B cell (primary cell): ENCODE measurements at places on chromosomes 1 and 21.

GRCh38 chr1:111747282-111747734 lies 8.1 kb upstream of the INKA2 start:
- DNase-seq, result peak; percentile 70

- no peak for DNase-seq
Observed at GRCh38 chr1:12014141-12014991, 4.9 kb upstream of the MIIP start.

- peak; percentile 32 for DNase-seq
Observed at GRCh38 chr1:180213401-180214170, 16.5 kb upstream of the LHX4 start.

- DNase-seq, result no peak
Observed at GRCh38 chr1:116826818-116827606, 72.8 kb downstream of the CD2 start.

- DNase-seq, result peak; percentile 26
Observed at GRCh38 chr21:37862536-37862935, 53.7 kb downstream of the KCNJ6 start.

DNA sequence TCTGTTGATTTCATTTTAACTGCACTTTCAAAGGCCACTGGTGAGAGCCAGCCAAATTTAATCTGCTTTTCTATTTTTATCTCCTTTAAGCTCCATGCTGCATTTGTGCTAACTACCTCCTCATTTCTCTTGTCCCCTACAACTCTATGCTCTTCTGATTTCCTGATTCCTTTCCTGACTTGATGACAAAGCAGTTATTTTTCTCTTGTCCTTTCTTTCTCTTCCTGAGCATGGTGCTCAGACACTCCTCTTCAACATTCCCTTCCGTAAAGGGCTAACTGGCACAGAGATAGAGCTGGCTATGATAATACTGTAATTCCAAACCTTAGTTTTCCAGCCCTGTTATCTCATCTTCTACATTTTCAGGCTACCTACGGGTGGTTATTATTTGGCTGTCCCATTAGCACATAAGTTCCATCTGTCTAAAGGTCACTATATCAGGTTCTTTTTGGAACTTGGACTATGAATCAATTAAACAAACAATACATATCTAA lies 6.8 kb upstream of the BCAS2 start:
- DNase-seq, result no peak

- no peak for DNase-seq
Observed at GRCh38 chr21:32543975-32544374, 41.3 kb downstream of the TCP10L start.

DNA sequence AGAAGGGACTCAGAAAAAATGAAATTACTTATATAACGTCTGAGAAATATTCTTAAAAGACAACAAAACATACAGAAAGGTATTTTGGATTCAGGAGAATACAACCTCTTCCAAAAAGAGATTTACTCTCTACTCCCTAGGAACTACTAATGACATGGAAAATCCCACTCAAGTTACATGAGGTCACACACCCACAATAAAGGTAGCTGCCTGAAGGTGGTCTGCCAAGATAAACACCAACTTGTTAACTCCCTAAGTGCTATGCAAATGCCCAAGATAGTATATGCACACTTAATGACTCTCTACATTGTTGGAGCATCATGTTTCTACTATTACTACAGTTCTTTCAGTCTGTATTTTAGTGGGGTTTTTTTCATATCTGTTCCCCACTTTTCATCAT lies 26.5 kb downstream of the RERE start:
- no peak for DNase-seq

- DNase-seq, result no peak
Observed at GRCh38 chr21:27406300-27407009, 439.6 kb upstream of the ADAMTS5 start.

DNA sequence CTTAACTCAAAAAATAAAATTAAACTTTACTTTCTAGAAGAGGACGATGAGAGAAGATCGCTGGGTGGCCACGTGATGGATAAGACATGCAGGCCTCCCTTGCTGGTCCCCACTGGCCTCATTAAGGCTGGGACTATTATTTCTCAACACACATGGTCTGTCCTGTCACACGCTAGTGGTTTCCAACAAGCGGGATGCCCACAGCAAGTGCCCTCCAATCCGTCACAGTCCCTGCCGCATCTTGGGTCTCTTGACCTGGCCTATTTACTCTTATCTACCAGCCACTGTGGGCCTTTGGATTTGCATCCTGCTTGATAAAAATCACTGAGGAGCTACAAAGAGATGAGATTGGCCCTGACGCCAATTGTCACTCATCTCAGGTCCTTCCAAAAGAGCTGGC lies 30.0 kb downstream of the CAPZB start:
- no peak for DNase-seq

DNA sequence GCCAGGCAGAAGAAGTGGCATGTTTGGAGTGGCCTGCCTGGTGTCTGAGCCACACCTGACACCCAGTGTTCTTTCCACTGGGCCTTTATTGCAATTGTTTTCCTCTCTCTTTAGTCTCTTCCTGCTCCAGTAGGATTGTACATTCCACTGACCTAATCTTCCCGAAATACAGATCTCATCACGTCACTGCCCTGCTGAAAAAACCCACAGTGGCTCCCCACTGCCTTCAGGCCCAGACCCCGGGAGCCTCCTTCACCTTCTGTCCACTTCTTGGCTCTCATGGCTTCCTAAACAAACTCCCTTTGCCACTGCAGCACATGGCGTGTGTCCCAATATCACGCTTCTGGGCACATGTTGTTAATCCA lies 25.3 kb upstream of the ATP5PO start:
- DNase-seq, result no peak

GRCh38 chr1:61950418-61950817 lies 208.1 kb downstream of the PATJ start:
- DNase-seq, result no peak

DNA sequence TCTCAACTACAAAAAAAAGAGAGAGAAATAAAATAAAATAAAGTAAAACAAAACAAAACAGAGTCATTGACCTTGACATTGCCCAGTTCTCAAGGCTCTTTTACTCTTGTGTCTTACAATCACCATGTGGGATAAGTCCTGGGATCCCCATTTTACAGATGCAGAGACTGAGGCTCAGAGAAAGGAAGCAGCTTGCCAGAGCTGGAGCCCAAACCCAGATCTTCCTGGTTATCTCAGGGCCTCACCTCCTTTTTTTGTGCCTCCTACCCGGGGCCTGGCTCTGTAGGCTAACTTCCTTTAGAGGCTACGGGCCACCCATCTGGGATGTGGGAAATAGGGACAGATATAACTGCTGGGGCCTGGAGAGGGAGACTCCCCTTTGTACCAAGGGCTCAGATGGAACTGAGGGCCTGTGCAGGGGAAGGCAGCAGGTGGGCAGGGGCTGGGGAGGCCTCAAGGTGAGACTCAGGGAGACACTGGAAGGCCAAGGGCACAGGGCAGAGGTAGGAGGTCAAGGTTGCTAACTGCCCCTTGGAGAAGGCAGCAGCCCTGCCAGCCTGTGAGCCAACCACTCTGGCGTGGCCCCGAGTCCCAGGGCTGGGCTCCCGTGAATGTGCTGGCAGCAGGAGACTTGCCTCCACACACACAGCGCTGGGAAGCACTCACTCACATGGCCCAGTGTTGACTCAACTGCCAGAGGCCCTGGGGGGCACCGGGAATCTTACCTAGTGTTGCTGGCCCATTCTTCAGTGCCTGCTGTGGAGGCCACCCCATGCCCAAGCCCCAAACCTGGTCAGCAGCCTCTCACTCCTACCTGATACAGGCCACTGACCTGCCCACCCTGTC lies 6.5 kb upstream of the ECE1 start:
- DNase-seq, result no peak

GRCh38 chr1:6325482-6325881 lies 64.6 kb upstream of the GPR153 start:
- DNase-seq, result no peak

GRCh38 chr1:207131163-207131562 lies 27.1 kb downstream of the C4BPA start:
- DNase-seq, result no peak

DNA sequence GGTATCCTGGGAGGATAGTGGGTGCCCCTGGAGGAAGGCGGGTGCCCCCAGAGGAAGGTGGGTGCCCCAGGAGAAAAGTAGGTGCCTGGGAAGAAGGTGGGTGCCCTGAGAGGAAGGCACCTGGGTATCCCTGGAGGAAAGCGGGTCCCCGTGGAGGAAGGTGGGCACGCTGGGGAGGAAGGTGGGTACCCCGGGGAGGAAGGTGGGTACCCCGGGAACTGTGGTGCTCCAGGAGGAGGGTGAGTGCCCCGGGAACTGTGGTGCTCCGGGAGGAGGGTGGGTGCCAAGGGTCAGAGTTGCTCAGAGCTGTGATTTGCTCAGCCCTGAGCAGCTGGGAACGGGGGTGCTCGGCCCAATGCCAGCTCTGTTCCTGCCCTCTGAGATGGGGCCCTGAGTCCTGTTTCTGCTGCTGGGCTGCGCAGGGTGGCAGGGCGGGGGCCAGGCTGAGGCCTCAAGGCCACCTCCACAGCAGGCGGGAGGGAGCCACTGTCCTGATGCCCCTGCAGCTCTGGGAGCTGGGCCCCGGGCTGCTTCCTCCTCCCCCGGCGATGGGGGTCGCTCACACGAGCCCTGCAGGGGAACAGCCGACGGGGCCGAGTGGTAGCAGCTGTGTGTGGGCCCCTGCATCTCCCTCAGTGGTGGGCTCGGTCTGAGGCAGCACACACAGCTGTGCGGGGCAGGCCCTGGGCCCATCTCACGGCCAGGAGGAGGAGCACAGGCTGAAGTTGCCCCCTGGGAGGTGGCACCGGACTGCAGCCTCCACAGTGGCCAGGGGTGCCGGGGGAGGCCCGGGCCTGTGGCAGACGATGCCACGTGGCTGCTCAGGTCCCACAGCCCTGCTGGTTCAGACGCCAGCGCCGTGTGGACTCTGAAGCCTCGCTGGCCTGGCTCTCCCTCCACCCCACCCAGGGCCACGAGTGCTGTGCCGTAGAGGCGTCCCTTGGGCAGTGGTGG lies 57.4 kb downstream of the SLX9 start:
- DNase-seq, result no peak

GRCh38 chr1:154453574-154454352 lies 48.3 kb upstream of the TDRD10 start:
- no peak for DNase-seq

- DNase-seq, result peak; percentile 31
Observed at GRCh38 chr1:204802401-204803175, 68.1 kb upstream of the NFASC start.

DNA sequence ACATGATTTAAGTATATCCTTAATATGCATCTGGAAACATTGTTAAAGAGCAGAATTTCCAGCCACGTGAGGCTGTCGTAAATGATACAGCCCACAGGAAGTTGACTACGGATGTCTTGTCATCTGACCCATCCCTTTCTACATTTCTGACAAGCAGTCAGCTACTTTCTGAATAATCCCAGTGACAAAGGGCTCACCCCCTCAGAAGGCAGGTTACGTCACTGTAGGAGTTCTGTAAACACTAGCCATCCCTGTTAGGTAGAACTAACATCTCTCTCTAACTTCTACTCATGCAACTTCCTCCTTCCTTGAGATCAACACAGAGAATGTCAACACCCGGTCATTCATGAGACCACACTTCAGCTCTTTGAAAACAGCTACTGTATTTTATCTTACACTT lies 259.2 kb downstream of the GREM2 start:
- no peak for DNase-seq

- DNase-seq, result no peak
Observed at GRCh38 chr1:225412321-225412720, 15.5 kb downstream of the LBR start.

GRCh38 chr1:107963601-107964335 lies 1.2 kb downstream of the VAV3 start:
- DNase-seq, result peak; percentile 87

GRCh38 chr1:85580872-85581801 lies 576 bp downstream of the CCN1 start:
- DNase-seq, result peak; percentile 61

DNA sequence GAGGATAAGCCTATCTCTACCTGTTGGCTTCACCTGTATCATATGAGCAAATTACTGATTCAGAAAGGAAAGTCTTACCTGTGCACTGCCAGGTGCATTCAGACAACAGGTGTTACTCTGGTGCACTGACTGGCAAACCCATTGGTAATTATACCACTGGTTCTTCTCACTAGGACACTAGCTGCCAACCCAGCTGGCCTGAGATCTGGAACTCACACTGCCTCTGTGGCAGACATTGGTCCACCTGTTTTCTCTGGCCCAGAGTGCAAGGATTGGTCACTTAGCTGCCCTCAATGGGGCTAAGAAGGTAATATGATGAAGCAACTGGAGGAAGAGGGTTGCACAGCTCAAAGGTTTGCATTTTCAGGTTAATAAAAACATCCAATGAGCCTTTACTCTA lies 140.2 kb upstream of the DNAH14 start:
- no peak for DNase-seq

DNA sequence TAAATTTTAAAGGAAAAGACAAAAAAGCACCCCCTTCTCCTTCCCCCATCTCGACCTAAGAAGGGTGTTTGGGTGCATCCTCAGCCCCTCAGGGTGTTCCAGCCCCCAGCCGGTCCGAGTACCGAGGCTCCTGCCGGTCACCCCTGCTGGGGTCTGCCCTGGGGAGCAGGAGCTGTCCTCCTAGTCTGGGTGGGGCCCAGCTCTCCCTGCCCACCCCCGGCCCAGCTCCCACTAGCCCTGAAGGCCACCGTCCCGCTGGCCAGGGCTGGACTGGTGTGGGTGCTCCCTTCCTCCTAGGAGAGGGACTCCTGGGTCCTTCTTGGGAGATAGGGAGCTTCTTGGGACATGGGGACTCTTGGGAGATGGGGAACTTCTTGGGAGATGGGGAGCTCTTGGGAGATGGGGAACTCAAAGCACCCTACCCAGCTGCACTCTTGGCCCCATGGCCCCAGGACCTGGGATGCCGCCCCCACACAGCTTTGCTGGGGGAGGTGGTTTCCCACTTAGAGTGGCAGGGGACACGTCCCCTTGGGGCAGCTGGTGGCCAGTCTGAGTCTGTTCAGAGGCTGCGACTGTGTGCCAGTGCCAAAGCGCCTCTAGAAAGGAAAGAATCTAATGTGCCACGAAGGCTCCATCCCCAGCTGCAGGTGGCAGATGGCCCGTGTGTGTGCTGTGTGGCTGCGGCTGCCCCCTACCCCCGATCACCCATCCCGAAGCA lies 44.5 kb downstream of the MORN1 start:
- DNase-seq, result no peak

- DNase-seq, result no peak
Observed at GRCh38 chr1:26370591-26371382, 1.8 kb downstream of the ZNF683 start.

GRCh38 chr1:119617751-119618691 lies 30.0 kb downstream of the ZNF697 start:
- no peak for DNase-seq

DNA sequence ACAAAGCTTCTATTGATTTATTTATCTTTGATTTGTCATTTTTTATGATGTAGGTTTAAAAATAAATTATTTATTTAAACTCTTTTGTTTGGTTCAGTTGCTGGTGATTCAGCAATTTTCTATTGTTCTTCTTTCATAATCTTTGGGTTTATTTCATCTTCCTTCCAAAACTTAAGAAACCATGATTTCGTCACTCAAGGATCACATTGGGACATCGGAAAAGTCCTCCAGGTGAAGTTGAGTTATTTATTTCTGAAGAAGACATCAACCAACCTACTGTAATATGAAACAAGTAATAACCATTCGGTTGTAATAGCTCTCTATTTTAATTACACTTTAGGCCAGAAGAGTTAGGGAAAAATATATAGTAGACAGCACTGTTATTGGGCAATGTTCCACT lies 23.0 kb upstream of the WLS start:
- no peak for DNase-seq
